Activated CD4-positive, alpha-beta T cell treated with anti-CD3 and anti-CD28 coated beads for 1 hour (primary cell): ENCODE measurements at places on chromosomes 16 and 17.

DNA sequence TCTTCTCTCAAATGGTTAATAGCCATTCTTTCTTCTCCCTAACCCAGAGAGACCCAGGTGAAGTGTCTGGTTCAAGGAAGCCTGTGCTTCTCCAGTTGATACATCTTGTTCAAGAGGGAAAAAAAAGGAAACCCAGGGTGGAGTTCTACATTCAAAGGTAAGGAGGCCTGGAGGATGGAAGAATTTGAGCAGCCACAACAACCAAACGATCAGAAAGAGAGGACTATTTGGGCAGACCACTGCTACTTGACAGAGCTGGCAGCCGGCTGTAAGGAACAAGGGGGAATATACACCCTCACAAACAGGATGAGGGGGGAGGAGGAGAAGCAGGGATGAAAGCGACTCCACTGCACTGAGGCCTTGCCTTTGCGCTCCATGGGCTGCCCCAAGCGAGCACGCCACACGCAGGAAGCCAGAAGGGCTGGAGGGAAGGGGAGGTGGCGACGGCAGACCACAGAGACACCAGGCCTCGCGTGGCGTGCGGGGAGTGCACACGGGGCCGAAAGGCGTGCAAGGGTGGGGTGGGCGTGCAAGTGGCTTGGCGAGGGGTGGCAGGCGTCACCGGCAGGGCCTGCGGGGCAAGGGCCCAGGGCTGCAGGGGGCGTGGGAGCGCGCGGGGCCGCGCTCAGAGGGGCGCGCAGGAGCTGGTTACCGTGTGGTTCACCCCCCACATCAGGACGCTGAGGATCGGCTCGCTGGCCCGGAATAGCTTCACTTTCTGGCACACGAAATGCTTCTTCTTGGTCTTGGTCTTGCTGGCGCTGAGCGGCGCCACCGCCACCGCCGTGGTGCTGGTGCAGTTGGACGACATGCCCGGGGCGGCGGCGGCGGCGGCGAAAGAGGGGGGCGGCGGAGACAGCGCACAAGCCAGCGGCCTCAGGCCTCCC, 499 bp downstream of the PIP4K2B start:
- DNase-seq = no peak

GRCh38 chr17:40056379-40057015, 2.3 kb upstream of the MED24 start:
- DNase-seq = no peak

- no peak for DNase-seq
Observed at GRCh38 chr17:68733241-68734176, 132.3 kb upstream of the FAM20A start.

- no peak for DNase-seq
Observed at GRCh38 chr16:1458336-1458976, 14.1 kb upstream of the CCDC154 start.

- DNase-seq = no peak
Observed at GRCh38 chr17:7932483-7932891, 481 bp downstream of the CNTROB start.

- no peak for DNase-seq
Observed at GRCh38 chr16:68219725-68220351, 16.1 kb downstream of the ESRP2 start.

- DNase-seq = no peak
Observed at GRCh38 chr17:19799796-19800195, 51.7 kb upstream of the ALDH3A1 start.
